ENCODE measurements at places on chromosomes 16 and 17. TPM values are rescaled to one million over a fixed set of nuclear protein-coding genes. Genes with fewer than 3 reads are reported as not detected.

The PIPOX gene
- polyA plus RNA-seq = 12.4 TPM

The KLHL36 gene
- 19.2 TPM for polyA plus RNA-seq

GRCh38 chr16:379961-380761, 1.6 kb downstream of the PGAP6 start:
- no peak for DNase-seq

The EPOP gene
- polyA plus RNA-seq = 8.8 TPM

DNA sequence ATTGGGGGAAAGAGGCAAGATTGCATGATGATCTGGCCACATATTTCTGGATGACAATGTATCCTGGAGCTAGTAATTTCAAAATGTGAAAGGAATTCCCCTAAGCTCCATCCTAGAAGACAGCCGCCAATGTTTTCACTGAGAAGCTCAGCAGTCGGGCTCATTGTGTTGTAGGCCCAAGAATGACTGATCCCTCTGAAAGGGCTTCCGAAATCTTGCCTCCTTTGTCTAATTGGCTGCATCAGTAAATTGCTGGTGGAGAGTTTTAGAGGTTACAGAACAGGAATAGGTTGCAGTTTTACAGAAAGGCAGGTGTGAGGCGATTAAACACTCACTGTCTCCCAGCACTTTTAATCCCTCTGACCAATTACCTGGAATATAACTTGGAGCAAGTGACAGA, 464.1 kb upstream of the SALL1 start:
- DNase-seq = no peak

GRCh38 chr17:36931697-36932382, 5.4 kb upstream of the LHX1 start:
- DNase-seq = peak; percentile 71
